ENCODE measurements at places on chromosomes 3 and 15. TPM values are rescaled to one million over a fixed set of nuclear protein-coding genes. Genes with fewer than 3 reads are reported as not detected.

The RPL29 gene
- 1,112 TPM for total RNA-seq

The CCR3 gene
- total RNA-seq = not detected

The GADL1 gene
- total RNA-seq = 1.7 TPM

The SLC12A1 gene
- total RNA-seq = not detected

The FGF7 gene
- 60.2 TPM for total RNA-seq

The STAC gene
- 7.1 TPM for total RNA-seq

The MKRN2OS gene
- total RNA-seq = not detected

The GOLGA6L7 gene
- not detected for total RNA-seq

The BNC1 gene
- not detected for total RNA-seq

The ZDHHC23 gene
- total RNA-seq = 2.2 TPM

The LARP6 gene
- 21.2 TPM for total RNA-seq

The ALAS1 gene
- total RNA-seq = 31.1 TPM

The FYCO1 gene
- total RNA-seq = 122 TPM

Data from esophagus muscularis mucosa (tissue), 4 donors.